ENCODE measurements at places on chromosomes 13 and 19. TPM values are rescaled to one million over a fixed set of nuclear protein-coding genes. Genes with fewer than 3 reads are reported as not detected.

The DZIP1 gene
- total RNA-seq = 1.3 TPM

The FXYD3 gene
- total RNA-seq = not detected

The GAPDHS gene
- total RNA-seq = not detected

The ATXN8OS gene
- not detected for total RNA-seq

The LILRB3 gene
- total RNA-seq = 0.35 TPM

The ZNF98 gene
- total RNA-seq = not detected

The ERICH4 gene
- not detected for total RNA-seq

The BICRA gene
- total RNA-seq = 16.6 TPM

The CGB2 gene
- not detected for total RNA-seq

The ZSCAN5C gene
- total RNA-seq = not detected

The ATP1A3 gene
- 3.4 TPM for total RNA-seq

The SELENOV gene
- total RNA-seq = not detected

The RASIP1 gene
- not detected for total RNA-seq

The IL4I1 gene
- total RNA-seq = 1.7 TPM

The MYDGF gene
- total RNA-seq = 60.8 TPM

The FLT1 gene
- 0.44 TPM for total RNA-seq

The DPP9 gene
- 98.0 TPM for total RNA-seq

The CAPN12 gene
- 17.5 TPM for total RNA-seq

The ZNF723 gene
- total RNA-seq = not detected

The MAN2B1 gene
- 118 TPM for total RNA-seq

The ZNF564 gene
- total RNA-seq = 9.6 TPM

The PSG6 gene
- total RNA-seq = not detected

The TIMM50 gene
- total RNA-seq = 83.9 TPM

The NMRK2 gene
- total RNA-seq = not detected

The VSTM1 gene
- total RNA-seq = not detected

The ONECUT3 gene
- not detected for total RNA-seq

The NUMBL gene
- 7.2 TPM for total RNA-seq

The PDX1 gene
- not detected for total RNA-seq

The KCNRG gene
- total RNA-seq = not detected

The PTPRH gene
- total RNA-seq = not detected

The LILRA5 gene
- total RNA-seq = not detected

The SIAH3 gene
- total RNA-seq = not detected

The ZNF628 gene
- 8.9 TPM for total RNA-seq

The MBD3L4 gene
- not detected for total RNA-seq

The TEX29 gene
- total RNA-seq = 0.96 TPM

The TNFSF11 gene
- 0.76 TPM for total RNA-seq
